ENCODE measurements at places on chromosomes 5 and 9. TPM values are rescaled to one million over a fixed set of nuclear protein-coding genes. Genes with fewer than 3 reads are reported as not detected.

RUSC2 gene
- total RNA-seq: 6.4 TPM

C8G gene
- total RNA-seq: not detected

LARP1 gene
- 33.5 TPM for total RNA-seq

LIX1 gene
- not detected for total RNA-seq

DDX46 gene
- total RNA-seq: 28.0 TPM

DDX4 gene
- not detected for total RNA-seq

C9orf85 gene
- 10.8 TPM for total RNA-seq

NRARP gene
- total RNA-seq: 0.12 TPM

GRK6 gene
- total RNA-seq: 26.9 TPM

SPATA31C1 gene
- total RNA-seq: not detected

ECSCR gene
- 0.60 TPM for total RNA-seq

GDA gene
- total RNA-seq: 0.20 TPM

ZFP2 gene
- total RNA-seq: not detected

F2R gene
- 130 TPM for total RNA-seq

FSD1L gene
- total RNA-seq: 6.0 TPM

FBP2 gene
- not detected for total RNA-seq

BAAT gene
- not detected for total RNA-seq

C5orf52 gene
- not detected for total RNA-seq

UNC13B gene
- 9.6 TPM for total RNA-seq

GRIA1 gene
- total RNA-seq: not detected

NR5A1 gene
- total RNA-seq: not detected

TSSK1B gene
- not detected for total RNA-seq

WHRN gene
- 1.7 TPM for total RNA-seq

PCA3 gene
- total RNA-seq: not detected

Measured in RPMI7951 (cell line).